ENCODE measurements at places on chromosomes 11 and 22.

DNA sequence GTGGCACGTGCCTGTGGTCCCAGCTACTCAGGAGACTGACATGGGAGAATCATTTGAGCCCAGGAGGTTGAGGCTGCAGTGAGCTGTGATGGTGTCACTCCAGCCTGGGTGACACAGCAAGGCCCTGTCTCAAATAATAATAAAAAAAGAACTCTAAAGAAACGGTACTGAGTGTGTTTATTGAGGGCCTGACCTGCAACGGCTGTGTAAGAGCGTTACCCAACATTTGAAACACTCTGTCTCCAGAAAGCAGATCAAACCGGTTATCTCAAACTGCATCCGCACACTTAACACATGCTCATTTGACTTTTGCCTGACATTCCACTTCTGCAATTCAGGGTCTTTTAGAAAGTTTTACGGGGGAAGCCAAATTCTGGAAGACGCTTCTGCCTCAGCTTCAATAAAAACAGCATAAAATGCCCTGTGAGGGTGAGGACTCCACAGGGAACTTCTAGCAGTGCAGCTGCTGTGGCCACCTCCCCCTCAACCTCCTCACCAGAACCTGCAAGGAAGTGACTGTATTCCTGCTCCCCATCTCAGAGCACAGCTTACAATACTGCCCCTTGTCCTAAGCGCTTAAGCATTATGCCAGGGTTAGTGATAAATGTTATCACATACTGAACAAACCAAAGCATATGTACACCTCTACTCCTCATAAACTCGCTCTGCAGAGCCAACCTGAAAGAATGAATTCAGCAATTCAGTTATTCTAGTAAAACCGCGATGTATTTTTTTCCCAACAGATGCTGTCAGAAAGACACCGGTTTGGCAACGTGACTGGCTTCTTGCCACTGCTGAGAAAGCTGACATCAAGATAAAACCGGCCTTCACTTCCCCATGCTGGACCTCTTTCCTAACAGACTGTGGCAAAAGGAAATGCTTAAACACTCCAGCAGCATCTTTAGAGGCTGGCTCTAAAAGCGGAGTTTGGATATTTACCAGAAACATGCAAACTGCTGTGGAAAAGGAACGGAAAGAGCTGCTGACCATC is 52.2 kb downstream of the PRDM10 start:
- DNase-seq: no peak

- DNase-seq: no peak
Observed at GRCh38 chr11:117669062-117669461, 128.0 kb downstream of the DSCAML1 start.

DNA sequence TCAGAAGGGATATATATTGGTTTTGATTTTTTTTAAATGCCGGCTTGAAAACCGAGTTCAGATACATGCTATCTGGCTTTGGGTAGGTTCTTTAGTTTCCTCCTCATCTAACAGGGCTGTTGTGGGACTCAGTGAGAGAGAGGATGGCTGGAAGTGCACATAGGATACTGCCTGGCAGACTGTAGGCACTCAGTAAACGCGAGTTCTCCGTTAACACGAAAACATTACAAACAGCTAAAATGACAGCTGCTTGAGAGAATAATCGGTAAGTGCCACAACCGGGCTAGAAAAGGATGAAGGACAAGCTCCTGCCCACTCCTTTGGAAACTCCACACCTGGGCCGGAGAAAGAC is 369 bp downstream of the XRRA1 start:
- DNase-seq: no peak

GRCh38 chr11:61511383-61511782 is 2.8 kb downstream of the LRRC10B start:
- no peak for DNase-seq

DNA sequence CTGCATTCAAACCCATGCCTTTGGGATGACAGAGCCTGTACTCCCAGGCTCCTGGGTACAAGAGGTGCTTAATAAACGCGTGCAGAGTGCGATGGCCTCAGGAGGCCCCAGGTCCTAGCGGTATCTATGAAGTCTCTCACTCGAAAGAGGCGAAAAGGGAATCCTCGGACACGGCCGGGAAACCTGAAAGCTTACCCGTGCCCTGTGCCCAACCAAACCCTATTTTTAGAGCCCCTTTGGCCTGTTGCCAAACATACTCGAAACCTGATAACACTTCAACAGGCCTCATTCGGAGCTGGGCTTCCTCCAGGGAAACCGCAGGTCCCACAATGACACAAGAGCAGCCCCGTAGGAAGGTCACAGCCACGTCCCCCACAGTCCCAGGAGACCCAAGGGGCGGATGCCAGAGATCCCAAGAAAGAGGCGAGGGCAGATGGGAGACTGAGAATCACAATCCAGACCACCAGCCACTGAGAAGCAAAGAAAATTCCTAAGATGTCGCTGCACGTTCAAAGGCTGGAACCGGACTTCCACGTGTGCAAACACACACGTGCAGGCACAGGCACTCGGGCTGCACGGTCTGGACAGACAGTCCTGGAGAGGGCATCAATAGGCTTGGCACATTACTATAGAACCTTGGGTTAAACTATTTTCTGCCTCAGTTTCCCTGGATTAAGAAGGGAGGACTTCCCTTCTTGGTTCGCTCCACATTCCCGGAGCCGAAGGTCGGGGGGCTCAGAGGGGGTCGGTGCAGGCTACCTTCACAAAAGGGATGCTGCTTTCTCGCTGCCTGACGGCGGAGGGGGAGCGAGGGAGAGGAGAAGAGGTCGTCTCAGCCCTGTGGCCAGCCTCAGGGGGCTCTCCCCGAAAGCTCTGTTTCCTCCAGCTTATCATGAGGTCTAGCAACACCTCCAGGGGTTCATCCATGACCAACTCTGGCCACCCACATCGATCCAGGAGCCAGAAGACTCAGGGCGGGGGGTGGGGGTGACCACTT is 8.2 kb downstream of the PDGFB start:
- DNase-seq: no peak

DNA sequence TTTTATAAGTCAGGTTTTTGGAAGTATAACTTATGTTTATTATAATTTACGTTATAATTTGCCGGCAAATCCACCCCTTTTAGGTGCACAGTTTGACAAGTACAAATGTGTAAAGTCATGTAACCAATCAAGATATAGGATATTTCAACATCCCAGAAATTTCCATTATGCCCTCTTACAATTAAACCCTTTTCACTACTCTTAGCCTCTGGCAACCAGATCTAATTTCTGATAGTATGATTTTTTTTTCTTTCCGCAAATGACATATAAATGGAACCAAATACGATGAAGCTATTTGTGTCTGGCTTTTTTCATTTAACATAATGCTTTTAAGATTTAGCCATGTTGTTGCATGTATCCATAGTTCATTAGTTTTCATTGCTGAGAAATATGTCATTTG is 69.5 kb upstream of the HTATIP2 start:
- DNase-seq: no peak

- no peak for DNase-seq
Observed at GRCh38 chr11:122686111-122686510, 30.6 kb downstream of the UBASH3B start.

DNA sequence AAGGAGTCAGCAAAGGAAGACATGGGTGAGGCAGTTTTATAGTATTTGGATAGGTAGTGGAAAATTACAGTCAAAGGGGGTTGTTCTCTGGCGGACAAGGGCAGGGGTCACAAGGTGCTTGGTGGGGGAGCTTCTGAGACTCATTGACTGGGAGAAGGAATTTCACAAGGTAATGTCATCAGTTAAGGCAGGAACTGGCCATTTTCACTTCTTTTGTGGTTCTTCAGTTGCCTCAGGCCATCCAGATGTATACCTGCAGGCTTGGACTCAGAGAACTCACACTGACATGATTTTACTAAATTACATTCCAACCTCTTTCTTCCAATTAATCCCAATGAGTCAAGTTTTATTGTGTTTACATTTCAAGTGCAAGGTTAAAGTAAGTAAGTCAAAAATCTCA is 240.5 kb upstream of the API5 start:
- DNase-seq: no peak

DNA sequence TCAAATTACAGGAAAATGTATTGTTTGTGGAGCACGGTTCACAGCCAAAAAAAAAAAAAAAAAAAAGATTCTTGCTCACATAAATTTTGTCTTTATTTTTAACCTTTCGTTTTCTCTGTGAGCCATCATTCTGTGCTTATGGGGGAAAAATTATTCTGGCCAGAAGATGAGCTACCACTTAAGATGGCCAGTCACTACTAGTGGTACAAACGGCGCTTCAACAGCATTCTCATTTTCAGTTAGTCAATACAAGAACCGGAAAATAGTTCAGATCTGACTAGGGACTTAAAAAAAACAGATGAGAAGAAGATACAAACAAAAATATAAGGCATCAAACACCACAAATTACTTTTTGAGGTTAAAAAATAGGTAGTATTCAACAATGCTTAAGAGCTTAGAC is 158.6 kb upstream of the CNTN5 start:
- DNase-seq: no peak

Data from GM04503 (cell line).